ENCODE measurements at places on chromosomes 11 and 22. TPM values are rescaled to one million over a fixed set of nuclear protein-coding genes. Genes with fewer than 3 reads are reported as not detected.

Gene C22orf23
- polyA plus RNA-seq: 3.6 TPM

DNA sequence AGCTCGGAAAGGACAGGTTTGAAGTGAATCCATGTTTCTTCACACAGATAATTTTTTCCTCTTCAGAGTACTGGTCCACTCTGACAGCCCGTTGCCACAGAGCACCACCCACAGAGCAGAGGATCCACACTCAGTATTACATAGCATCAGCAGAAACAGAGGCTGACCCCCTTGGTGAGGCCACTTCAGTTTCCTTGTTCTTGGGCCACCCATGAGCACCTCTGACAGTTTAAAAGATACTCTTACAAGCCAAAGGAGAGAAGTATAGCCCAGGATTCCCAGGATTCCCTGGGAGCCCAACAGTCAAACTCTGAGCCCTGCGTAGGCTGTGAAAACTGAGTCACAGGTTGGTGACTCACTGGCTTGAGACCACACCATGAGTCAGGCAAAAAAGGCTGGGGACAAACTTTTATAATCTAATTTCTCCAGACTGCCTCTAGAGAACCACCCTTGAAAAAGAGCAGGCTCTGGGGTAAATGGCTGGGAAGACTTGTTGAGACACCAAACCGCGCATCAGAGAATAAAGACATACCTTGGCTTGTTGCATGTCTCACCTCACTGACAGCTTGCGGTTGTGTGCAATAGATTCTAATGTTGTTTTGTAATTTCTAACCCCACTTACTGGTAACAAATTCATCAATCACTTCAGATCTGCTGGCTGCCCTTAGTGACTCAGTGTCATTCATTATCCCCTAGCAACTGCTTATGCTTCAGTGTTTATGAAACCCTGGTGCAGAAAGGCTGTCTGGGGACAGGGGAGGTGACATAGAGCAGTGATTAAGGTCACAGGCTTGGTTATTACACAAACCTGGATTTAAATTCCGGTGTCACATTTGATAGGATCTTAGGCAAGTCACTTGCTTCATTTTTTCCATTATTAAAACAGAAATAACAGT, 56.9 kb upstream of the PRSS23 start:
- DNase-seq: no peak

DNA sequence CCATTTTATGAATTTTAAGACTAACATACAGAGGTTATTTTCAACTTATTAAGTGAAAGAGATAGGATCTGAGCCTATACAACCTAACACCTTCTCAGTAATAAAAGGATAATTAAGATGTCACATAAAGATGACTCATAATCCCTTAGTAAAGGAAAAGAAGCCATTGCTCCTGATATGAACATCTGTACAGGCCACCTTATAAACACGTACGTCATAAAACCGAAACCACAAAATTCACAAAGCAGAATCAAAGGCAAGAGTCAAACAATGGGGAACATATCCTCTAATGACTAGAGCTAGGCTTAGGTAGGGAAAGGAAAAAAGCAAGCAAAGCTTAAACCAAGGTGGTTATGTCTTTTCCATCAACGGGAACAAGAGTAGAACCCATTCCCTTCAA, 103.5 kb downstream of the KCNA4 start:
- DNase-seq: no peak

DNA sequence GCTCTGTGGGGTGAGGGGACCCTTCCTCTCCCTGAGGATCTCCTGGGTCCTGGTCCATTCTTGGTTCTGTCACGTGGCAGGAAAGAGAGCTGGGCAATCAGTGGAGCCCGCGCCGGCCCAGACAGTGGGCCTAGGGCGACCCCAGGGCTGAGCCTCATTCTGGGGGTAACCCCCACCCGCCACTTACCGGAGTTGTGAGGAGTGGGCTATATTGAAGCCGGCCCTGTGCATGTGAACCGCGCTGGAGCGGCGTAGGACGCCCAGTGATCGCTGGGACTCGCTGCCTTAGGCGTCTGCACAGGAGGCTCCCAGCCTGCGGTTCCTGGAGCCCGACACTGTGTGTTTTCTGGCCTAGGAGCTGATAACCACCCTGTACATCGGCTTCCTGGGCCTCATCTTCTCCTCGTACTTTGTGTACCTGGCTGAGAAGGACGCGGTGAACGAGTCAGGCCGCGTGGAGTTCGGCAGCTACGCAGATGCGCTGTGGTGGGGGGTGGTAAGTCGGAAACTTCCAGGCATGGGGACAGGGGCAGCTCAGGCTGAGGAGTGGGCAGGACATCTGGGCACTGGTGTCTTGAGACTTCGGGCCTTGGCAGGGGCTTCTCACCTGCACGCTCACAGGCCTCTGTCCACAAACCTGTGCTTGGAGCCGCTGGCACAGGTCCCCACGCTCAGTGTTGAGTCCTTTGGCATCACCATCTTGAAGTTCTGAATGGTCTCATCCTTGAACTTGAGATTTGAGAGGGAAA, 127.1 kb downstream of the KCNQ1OT1 start:
- DNase-seq: peak; percentile 66

- no peak for DNase-seq
These were observed 104.0 kb downstream of the SIK3 start for GRCh38 chr11:116994195-116994594.

DNA sequence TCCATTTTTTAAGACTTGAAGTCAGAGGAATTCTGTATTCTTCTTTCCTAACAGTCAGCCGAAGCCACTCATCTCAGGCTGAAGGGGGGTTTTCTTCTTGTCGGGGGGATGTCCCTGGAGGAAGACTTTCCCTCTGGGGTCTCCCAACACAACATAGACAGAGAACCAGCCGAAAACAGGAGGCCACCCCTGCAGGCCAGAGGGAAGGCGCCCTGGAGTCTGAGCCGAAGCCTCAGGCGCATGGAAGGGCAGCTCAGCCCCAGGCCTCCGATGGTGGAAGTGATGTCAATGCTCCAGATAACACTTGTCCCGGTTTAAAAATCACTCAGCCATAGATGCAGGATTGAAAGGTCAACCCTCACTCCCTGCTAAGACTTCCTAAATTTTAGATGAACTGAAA, 1393.0 kb downstream of the TBC1D22A start:
- DNase-seq: no peak

DNA sequence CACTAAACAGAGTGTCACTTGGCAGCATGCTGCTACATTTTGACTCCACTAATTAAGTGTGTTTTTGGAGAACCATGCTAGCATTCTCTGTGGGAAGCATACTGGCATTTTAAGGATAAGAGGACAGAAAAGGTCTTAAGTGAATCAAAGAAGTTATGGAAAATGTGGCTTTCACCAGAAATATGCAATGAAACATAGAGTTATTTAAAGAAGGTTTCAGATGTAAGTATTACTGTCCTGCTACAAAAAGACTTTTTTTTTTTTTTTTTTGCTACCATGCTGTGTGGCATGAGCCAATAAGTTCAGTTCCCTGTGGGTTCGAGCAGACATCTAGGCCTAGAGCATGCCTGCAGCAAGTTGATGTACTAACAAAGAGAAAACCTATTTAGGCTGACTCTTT, 187.6 kb downstream of the MSANTD4 start:
- no peak for DNase-seq

- DNase-seq: no peak
These were observed 52.7 kb downstream of the IGF2 start for GRCh38 chr11:2086239-2087040.

GRCh38 chr22:37929390-37929789, 23.3 kb downstream of the MICALL1 start:
- no peak for DNase-seq

GRCh38 chr11:85279267-85279666, 347.9 kb downstream of the DLG2 start:
- no peak for DNase-seq

GRCh38 chr11:113991718-113992458, 17.0 kb downstream of the HTR3A start:
- DNase-seq: no peak

- DNase-seq: no peak
These were observed 282.5 kb downstream of the KCNA4 start for GRCh38 chr11:29734287-29734686.

DNA sequence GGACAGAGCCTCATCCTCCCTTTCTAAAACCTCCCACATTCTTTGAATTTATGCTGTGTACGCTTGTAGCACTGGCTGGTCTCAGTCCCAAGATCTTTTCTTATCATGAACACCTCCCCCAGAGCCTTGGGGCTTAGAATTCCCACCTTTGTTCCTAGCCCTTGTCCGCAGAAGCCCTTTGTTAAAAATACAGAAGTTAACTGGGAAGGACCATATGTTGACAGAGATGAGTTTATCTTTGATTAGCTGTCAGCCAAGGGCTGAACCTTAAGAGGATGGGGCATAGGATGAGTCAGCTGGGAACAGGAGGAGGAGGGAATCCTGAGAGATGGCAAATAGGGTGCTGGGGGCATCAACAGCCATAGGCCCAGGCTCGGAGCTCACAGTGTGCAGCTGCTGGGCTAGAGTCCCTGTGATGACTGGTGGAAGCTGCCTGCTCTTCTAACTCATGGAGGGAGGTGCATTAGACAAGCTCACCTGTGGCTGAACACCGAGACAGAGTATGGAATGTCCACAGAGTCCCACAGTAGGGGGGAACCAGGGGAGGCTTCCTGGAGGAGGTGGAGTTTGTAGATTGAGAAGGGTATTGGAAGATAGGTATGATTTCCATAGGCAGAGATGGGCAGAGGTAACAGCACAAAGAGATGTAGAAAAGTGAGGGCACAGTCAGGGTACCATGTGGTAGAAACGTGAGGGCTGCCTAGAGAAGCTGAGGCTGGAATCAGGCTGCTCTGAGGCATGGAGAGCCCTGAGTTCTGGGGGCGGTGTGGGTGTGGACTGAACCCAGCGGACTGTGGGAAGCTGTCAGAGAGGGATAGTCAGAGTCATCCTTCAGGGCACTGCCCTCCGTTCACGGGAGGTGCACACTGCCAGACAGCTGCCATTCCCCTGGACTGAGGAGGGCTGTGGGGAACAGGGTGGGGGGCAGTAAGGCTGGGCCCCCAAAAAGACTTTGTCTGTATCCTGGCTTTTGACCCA, 9.9 kb downstream of the MICAL2 start:
- no peak for DNase-seq

- no peak for DNase-seq
These were observed 5.7 kb downstream of the C1QTNF6 start for GRCh38 chr22:37182101-37182948.

- no peak for DNase-seq
These were observed 66.1 kb downstream of the SLC36A4 start for GRCh38 chr11:93131709-93132108.

- peak; percentile 51 for DNase-seq
These were observed 189.8 kb downstream of the SNX19 start for GRCh38 chr11:130726234-130727037.

- DNase-seq: no peak
These were observed 198.7 kb downstream of the DDX10 start for GRCh38 chr11:108863528-108863927.

- DNase-seq: no peak
These were observed 68.1 kb downstream of the LIF start for GRCh38 chr22:30178181-30179126.

All from left lung (tissue), 14 donors.